Dermis blood vessel endothelial cell (primary cell): ENCODE measurements at places on chromosomes 12 and 14. TPM values are rescaled to one million over a fixed set of nuclear protein-coding genes. Genes with fewer than 3 reads are reported as not detected.

Gene MDGA2
- total RNA-seq, result not detected in 2 replicates

Gene SIX4
- 0.51 and 1.0 TPM in 2 replicates for total RNA-seq

Gene PTPRQ
- under 0.01 TPM in 1 of 2 replicates, not detected in the other for total RNA-seq

Gene CDKL1
- total RNA-seq, result 15.0 and 43.6 TPM in 2 replicates

Gene ABCC9
- 0.05 and 0.17 TPM in 2 replicates for total RNA-seq

Gene ANKS1B
- total RNA-seq, result not detected in 2 replicates

Gene PRIM1
- total RNA-seq, result 7.7 and 12.4 TPM in 2 replicates

Gene EPYC
- not detected in 2 replicates for total RNA-seq

Gene TMEM253
- total RNA-seq, result 0.19 TPM in 1 of 2 replicates, not detected in the other

Gene CLEC9A
- not detected in 2 replicates for total RNA-seq

Gene FOXG1
- total RNA-seq, result not detected in 2 replicates

Gene RBM19
- total RNA-seq, result 15.1 and 25.0 TPM in 2 replicates

Gene GUCY2C
- not detected in 2 replicates for total RNA-seq

Gene ABCD2
- total RNA-seq, result not detected in 2 replicates

Gene LRRK2
- 0.51 and 0.65 TPM in 2 replicates for total RNA-seq

Gene POTEG
- not detected in 2 replicates for total RNA-seq

Gene CD4
- total RNA-seq, result not detected in 2 replicates

Gene TCL1B
- total RNA-seq, result not detected in 2 replicates

Gene KRT2
- total RNA-seq, result not detected in 2 replicates

Gene RNASE12
- total RNA-seq, result not detected in 2 replicates

Gene ATP2B1
- 35.8 and 51.6 TPM in 2 replicates for total RNA-seq

Gene COPZ1
- 111 and 159 TPM in 2 replicates for total RNA-seq

Gene PCED1B
- 0.19 and 0.51 TPM in 2 replicates for total RNA-seq

Gene C12orf54
- total RNA-seq, result not detected in 2 replicates

Gene IL31
- total RNA-seq, result not detected in 2 replicates

Gene GCH1
- 10.4 and 13.4 TPM in 2 replicates for total RNA-seq

Gene AJUBA
- 49.3 and 80.8 TPM in 2 replicates for total RNA-seq

Gene PZP
- total RNA-seq, result 0.70 and 2.4 TPM in 2 replicates

Gene GPRC5A
- total RNA-seq, result 3.2 and 10.7 TPM in 2 replicates

Gene GOLGA3
- total RNA-seq, result 101 and 139 TPM in 2 replicates

Gene DNM1L
- total RNA-seq, result 88.0 and 119 TPM in 2 replicates

Gene LMO3
- not detected in 2 replicates for total RNA-seq

Gene PRKD1
- 15.9 and 16.5 TPM in 2 replicates for total RNA-seq

Gene FICD
- 7.0 TPM in 2 replicates for total RNA-seq

Gene GNB3
- 0.28 and 1.0 TPM in 2 replicates for total RNA-seq

Gene SPIC
- not detected in 2 replicates for total RNA-seq
